CD4-positive, alpha-beta memory T cell (primary cell): ENCODE measurements at places on chromosomes 12 and 14. TPM values are rescaled to one million over a fixed set of nuclear protein-coding genes. Genes with fewer than 3 reads are reported as not detected.

Gene TCTN2
- total RNA-seq, result 10.0 TPM

Gene COQ5
- total RNA-seq, result 21.6 TPM

Gene SPTB
- 0.03 TPM for total RNA-seq

Gene UNC79
- total RNA-seq, result 0.06 TPM

Gene GPR137C
- total RNA-seq, result not detected

Gene PLEKHD1
- 0.30 TPM for total RNA-seq

Gene ZDHHC22
- total RNA-seq, result not detected

Gene KRT75
- total RNA-seq, result not detected

Gene MYF5
- total RNA-seq, result not detected

Gene AKAP6
- 4.4 TPM for total RNA-seq

Gene PPP2R5E
- total RNA-seq, result 36.2 TPM

Gene KRT6C
- not detected for total RNA-seq

Gene RBM23
- 123 TPM for total RNA-seq

Gene TBX5
- not detected for total RNA-seq

Gene SSPN
- total RNA-seq, result not detected

Gene NGB
- not detected for total RNA-seq

Gene GARIN6
- total RNA-seq, result not detected

Gene CAPS2
- 6.2 TPM for total RNA-seq

Gene ETFRF1
- 22.1 TPM for total RNA-seq

Gene PRH1
- 15.3 TPM for total RNA-seq
